Liver (tissue), 10 donors: ENCODE measurements at places on chromosomes 3 and 15. TPM values are rescaled to one million over a fixed set of nuclear protein-coding genes. Genes with fewer than 3 reads are reported as not detected.

GRCh38 chr3:159239059-159239458 lies 437.2 kb downstream of the MFSD1 start:
- H3K4me1 ChIP-seq: peaks cover 2% of the 10 kb centered on the region
- no peak overlapping the region for H3K4me3 ChIP-seq
- no peaks in the 10 kb centered on the region for H3K27me3 ChIP-seq
- no peak overlapping the region for H3K27ac ChIP-seq

- H3K36me3 ChIP-seq: no peaks in the 10 kb centered on the region
- no peak overlapping the region for H3K27ac ChIP-seq
- no peak for DNase-seq
- H3K27me3 ChIP-seq: no peaks in the 10 kb centered on the region
- no peak overlapping the region for H3K4me3 ChIP-seq
- H3K4me1 ChIP-seq: no peaks in the 10 kb centered on the region
These were observed 143.6 kb upstream of the GRM7 start for GRCh38 chr3:6717026-6717943.

- no peak overlapping the region for H3K4me3 ChIP-seq
- DNase-seq: no peak
- H3K27ac ChIP-seq: no peak overlapping the region
These were observed 156.8 kb upstream of the BCL6 start for GRCh38 chr3:187902041-187902471.

GRCh38 chr15:68991723-68992122 lies 22.8 kb upstream of the NOX5 start:
- no peaks in the 10 kb centered on the region for H3K27me3 ChIP-seq
- H3K4me3 ChIP-seq: no peak overlapping the region
- H3K27ac ChIP-seq: no peak overlapping the region
- DNase-seq: peak; percentile 67
- H3K36me3 ChIP-seq: no peaks in the 10 kb centered on the region
- no peaks in the 10 kb centered on the region for H3K4me1 ChIP-seq

DNA sequence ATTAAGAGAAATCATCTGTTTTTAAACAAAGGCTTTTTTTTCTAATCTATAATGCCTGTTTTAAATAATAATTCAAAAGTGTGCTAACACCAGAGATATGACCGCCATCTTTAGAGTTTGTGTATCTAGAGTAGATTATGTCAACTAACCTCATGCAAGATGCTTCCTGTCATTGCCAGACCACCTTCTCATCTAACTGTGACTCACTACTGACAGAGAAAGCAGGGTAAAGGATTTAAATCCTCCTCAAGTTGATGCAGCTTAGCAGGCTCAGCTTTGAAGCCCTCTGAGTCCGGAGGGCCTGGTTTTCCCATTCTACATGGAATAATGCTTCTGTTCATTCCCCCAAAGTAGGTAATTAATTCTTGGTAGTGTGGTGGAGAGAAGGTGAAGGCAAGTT lies 108.5 kb downstream of the ECT2 start:
- H3K4me1 ChIP-seq: peaks cover 2% of the 10 kb centered on the region
- no peak for DNase-seq
- H3K36me3 ChIP-seq: no peaks in the 10 kb centered on the region
- H3K27me3 ChIP-seq: no peaks in the 10 kb centered on the region
- H3K27ac ChIP-seq: no peak overlapping the region

GRCh38 chr15:46266661-46267060 lies 631.8 kb downstream of the SQOR start:
- no peaks in the 10 kb centered on the region for H3K36me3 ChIP-seq
- H3K27me3 ChIP-seq: no peaks in the 10 kb centered on the region
- no peak overlapping the region for H3K27ac ChIP-seq
- DNase-seq: no peak

- H3K27ac ChIP-seq: no peak overlapping the region
- no peaks in the 10 kb centered on the region for H3K36me3 ChIP-seq
- H3K4me3 ChIP-seq: no peak overlapping the region
- H3K27me3 ChIP-seq: no peaks in the 10 kb centered on the region
- no peak for DNase-seq
These were observed 109.6 kb upstream of the TOPAZ1 start for GRCh38 chr3:44132061-44132460.

- no peaks in the 10 kb centered on the region for H3K36me3 ChIP-seq
- no peaks in the 10 kb centered on the region for H3K27me3 ChIP-seq
- H3K4me1 ChIP-seq: no peaks in the 10 kb centered on the region
- no peak overlapping the region for H3K4me3 ChIP-seq
- H3K27ac ChIP-seq: peak overlapping the region; percentile 42
- no peak for DNase-seq
These were observed 117.1 kb downstream of the CHDH start for GRCh38 chr3:53729159-53729558.

- peaks cover 43% of the 10 kb centered on the region for H3K36me3 ChIP-seq
- H3K27me3 ChIP-seq: no peaks in the 10 kb centered on the region
- no peak for DNase-seq
- H3K4me3 ChIP-seq: no peak overlapping the region
- H3K27ac ChIP-seq: no peak overlapping the region
- H3K4me1 ChIP-seq: no peaks in the 10 kb centered on the region
These were observed 33.6 kb upstream of the SEC13 start for GRCh38 chr3:10354361-10355015.

DNA sequence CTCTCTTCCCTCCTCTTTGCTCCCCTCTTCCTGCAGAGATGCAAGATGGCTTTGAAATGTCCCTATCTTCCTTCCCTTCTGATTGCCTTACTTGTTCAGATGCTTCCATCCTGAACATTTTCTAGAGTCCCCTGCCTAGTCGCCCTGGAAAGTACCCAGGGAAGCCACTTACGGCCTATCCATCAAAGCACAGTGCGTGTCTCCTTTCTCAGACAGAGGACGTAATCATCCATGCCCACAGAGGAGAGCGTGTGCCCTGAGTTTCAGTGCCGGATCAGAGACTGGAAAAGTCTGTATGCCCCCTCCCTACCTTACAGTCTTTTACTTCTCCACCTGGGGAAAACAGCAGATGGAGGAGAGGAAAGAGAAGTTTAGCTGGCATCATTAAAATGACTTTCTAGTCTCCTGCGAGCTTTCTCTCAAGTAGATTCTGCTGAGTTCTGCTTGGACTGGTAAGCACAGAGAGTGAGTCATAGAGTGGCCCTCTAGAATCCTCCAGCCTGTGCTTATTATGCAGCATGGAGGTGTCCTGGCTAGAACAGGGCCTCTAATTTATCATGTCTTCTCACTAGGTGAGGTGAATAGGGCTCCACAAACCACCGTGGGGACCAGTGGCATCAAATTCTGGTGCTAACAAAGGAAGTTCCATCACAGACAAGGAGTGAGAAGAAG lies 114.6 kb downstream of the SLCO3A1 start:
- H3K4me3 ChIP-seq: no peak overlapping the region
- DNase-seq: no peak
- no peaks in the 10 kb centered on the region for H3K27me3 ChIP-seq
- H3K4me1 ChIP-seq: no peaks in the 10 kb centered on the region

- H3K27me3 ChIP-seq: no peaks in the 10 kb centered on the region
- no peak for DNase-seq
- H3K36me3 ChIP-seq: no peaks in the 10 kb centered on the region
- no peak overlapping the region for H3K27ac ChIP-seq
- H3K4me1 ChIP-seq: no peaks in the 10 kb centered on the region
These were observed 7.6 kb downstream of the SCG3 start for GRCh38 chr15:51688863-51689262.

- no peaks in the 10 kb centered on the region for H3K36me3 ChIP-seq
- H3K4me1 ChIP-seq: no peaks in the 10 kb centered on the region
- H3K4me3 ChIP-seq: no peak overlapping the region
- no peaks in the 10 kb centered on the region for H3K27me3 ChIP-seq
- no peak for DNase-seq
These were observed 8.9 kb downstream of the CPA3 start for GRCh38 chr3:148873977-148874376.

DNA sequence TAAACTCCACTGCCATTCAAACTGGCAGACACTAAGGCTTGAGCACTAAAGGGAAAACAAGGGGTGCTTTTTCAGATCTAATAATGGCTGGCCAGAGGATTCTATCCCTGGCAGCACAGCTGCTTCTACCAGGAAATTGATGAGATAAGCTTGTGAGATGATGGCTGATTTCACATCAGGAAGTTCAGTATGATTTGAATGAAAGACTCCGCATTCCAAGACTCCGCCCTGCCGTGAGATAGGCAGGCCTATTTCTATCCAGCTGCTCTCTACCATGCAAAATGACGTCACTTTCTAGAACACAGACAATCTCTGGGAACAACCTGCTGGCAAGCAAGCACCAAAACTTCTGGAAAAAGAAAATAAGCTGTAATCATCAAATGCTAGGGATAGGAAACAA lies 171.8 kb downstream of the WDR76 start:
- no peaks in the 10 kb centered on the region for H3K36me3 ChIP-seq
- H3K4me1 ChIP-seq: no peaks in the 10 kb centered on the region
- H3K4me3 ChIP-seq: no peak overlapping the region
- H3K27ac ChIP-seq: no peak overlapping the region
- no peaks in the 10 kb centered on the region for H3K27me3 ChIP-seq

DNA sequence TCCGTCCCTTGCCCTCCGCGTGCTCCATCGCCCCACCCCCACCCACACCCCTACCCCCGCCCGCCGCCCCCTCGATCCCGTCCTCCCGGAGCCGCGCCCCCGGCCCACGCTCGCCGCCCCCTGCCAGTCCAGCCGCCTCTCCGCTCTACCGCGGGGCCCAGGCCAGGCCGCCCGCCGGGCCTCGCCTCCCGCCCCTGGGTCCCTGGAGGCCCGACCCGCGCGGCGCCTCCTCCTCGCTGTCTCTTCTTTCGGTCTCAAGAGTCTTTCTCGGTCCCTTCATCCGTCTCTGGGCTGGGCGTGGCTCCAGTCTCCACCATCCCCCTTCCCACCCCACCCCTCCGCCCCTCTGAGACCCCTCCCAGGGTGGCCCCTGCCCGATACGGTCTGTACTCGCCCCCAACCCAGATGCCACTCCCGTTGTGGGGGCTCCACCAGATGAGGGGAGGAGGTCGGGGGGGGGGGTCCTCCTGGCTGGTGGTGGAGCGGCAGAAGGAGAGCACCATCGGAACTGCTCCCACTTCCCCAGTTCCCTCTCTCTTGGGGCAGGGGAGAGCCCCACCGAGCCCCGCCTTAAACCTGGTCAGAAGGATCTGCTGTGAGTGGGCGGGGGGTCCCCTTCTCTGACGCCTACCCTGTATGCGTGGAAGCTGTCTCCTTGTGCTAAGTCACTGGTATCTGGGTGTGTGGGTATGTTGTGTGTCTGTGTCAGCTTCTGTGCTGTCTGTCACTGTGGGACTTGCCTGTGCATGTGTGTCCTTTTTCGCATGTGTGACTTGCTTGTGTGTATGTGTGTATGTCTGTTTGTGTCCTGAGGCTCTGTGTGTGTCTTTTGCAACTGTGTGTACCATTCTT lies 1.0 kb downstream of the PRKCD start:
- H3K36me3 ChIP-seq: no peaks in the 10 kb centered on the region

GRCh38 chr3:158167737-158168557 lies 58.1 kb downstream of the RSRC1 start:
- no peaks in the 10 kb centered on the region for H3K36me3 ChIP-seq
- no peak overlapping the region for H3K27ac ChIP-seq
- no peak for DNase-seq

DNA sequence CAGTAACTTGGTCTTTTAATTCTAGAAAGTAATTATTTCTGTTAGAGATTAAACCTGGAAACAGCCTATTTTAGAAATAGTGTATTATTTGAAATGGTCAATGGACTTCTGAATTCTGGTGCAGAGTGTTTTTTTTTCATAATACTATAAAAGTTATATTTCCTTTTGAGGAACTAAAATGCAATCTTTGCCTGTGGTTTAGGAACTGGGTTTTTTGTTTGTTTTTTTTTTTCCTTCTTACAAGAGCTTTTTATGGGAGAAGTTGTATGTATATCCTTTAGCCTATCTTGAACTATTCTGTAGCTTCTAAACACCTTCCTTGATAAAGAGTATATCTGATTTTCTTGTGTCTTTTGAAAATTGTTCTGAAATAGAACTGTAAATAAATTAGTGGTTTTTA lies 88.3 kb downstream of the ARIH1 start:
- H3K36me3 ChIP-seq: peaks cover 16% of the 10 kb centered on the region
- H3K4me1 ChIP-seq: no peaks in the 10 kb centered on the region
- no peak for DNase-seq
- no peaks in the 10 kb centered on the region for H3K27me3 ChIP-seq
- H3K4me3 ChIP-seq: no peak overlapping the region
- H3K27ac ChIP-seq: no peak overlapping the region

- peaks cover 29% of the 10 kb centered on the region for H3K36me3 ChIP-seq
- H3K27me3 ChIP-seq: no peaks in the 10 kb centered on the region
- H3K4me1 ChIP-seq: no peaks in the 10 kb centered on the region
- no peak overlapping the region for H3K4me3 ChIP-seq
These were observed 30.1 kb downstream of the APPL1 start for GRCh38 chr3:57257678-57258077.

Gene RLBP1
- polyA plus RNA-seq: not detected

Gene DNAH12
- polyA plus RNA-seq: not detected

Gene ZSCAN2
- 9.0 TPM for polyA plus RNA-seq

Gene VIPR1
- polyA plus RNA-seq: 15.1 TPM

Gene TUBGCP5
- 7.6 TPM for polyA plus RNA-seq
